WTC11 (cell line): ENCODE measurements at places on chromosomes 16 and 17. TPM values are rescaled to one million over a fixed set of nuclear protein-coding genes. Genes with fewer than 3 reads are reported as not detected.

- DNase-seq, result no peak
Observed at GRCh38 chr17:68034452-68034776, 1.1 kb upstream of the KPNA2 start.

GRCh38 chr16:20669679-20670078 lies 27.8 kb downstream of the ACSM1 start:
- no peak for DNase-seq

Gene EVPL
- 0.46 to 1.3 TPM (median 0.62 TPM) in 3 replicates for total RNA-seq

DNA sequence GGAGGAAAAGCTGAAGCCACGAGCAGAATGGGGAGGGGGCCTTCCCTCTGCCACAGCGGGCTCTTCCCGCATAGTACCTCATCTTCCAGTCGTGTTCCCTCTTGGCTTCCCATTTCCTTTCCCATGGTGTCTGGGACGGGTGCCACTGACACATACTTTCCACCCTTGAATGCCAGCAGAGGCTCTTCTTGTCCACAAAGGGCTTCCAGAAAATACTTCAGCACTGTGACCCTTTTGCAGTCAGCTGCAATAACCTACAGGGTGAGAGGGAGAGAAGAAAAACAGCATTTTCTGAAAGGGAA lies 30.7 kb downstream of the HIC1 start:
- no peak for DNase-seq

- DNase-seq, result no peak
Observed at GRCh38 chr16:35752012-35752772, 2292.8 kb downstream of the TP53TG3F start.

DNA sequence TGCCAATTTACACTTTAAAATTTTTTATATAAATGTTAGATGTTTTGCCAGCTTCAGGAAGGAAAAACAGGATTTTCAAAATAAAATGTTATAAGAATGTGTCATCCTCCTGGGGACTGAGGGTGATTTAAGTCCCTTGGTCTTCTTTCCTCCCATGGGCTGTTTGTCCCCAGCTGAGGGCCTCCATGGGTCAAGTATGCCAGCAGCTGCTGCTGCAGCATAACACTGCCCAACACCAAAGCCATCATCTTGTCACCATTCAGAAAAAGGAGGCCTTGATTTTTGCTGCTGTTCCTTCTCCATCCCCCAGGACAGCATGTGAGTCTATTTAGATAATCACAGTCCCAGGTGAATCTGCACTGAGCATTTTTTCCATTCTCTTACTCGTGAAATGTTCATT lies 188.5 kb downstream of the LGALS9B start:
- DNase-seq, result no peak

DNA sequence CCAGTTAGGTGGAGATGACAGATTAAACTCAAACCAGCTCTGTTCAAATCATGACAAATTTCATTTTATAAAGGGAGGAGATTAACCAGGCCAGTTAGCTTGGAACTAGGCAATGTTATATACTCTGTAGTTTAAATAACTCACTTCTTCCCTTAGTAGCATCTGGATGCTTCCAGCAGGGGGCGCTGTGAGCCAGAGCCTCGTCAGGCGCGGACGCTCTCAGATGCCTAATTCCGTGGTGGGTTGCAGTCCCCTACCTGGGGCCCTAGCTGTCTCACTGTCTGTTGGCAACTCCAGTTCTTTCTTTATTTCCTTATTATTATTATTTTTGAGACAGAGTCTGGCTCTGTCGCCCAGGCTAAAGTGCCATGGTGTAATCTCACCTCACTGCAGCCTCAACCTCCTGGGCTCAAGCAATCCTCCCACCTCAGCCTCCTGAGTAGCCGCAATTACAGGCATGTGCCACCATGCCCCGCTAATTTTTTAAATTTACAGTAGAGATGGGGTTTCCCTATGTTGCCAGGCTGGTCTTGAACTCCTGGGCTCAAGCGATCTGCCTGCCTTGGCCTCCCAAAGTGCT lies 17.3 kb upstream of the WFDC1 start:
- DNase-seq, result peak; percentile 83

DNA sequence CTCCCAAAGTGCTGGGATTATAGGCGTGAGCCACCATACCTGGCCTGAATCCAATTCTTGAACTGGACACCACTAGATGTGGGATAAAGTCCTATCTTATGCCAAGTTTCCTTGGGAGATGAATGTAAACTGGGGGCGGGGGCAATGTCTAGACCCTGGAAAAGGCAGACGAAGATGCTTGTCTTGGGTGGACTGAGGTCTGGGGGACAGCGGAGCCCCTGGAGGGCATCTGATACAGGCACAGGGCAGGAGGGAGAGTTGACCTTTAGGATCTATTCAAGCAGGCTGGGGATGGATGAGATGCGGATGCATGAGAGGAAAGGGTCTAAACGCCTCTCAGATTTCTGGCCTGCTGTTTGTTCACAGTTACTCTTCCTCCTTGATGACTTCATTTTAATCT lies 11.7 kb downstream of the C1QTNF1 start:
- DNase-seq, result no peak

DNA sequence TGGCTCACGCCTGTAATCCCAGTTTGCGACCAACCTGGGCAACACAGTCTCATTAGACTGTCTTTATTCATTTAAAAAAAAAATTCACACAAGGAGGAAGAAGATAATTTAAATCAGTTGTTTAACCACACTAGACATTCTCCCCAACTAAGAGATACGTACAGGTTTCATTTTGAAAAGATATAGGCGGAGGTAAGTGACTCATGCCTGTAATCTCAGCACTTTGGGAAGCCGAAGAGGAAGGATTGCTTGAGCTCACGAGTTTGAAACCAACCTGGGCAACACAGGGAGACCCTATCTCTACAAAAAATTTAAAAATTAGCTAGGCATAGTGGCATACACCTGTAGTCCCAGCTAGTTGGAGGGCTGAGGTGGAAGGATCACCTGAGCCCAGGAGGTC lies 5.3 kb downstream of the CMTM4 start:
- DNase-seq, result no peak

Gene GJD3
- total RNA-seq, result 1.4 to 2.3 TPM (median 2.0 TPM) in 3 replicates
